ENCODE measurements at places on chromosomes 12 and 14. TPM values are rescaled to one million over a fixed set of nuclear protein-coding genes. Genes with fewer than 3 reads are reported as not detected.
A peak's percentile ranks its signal among the peaks of the same experiment; 100 is the strongest.

GRCh38 chr12:64558754-64559153, 51.5 kb upstream of the RASSF3 start:
- DNase-seq, result no peak

- DNase-seq, result peak; percentile 19
These were observed 142.1 kb downstream of the MED13L start for GRCh38 chr12:116135209-116135930.

DNA sequence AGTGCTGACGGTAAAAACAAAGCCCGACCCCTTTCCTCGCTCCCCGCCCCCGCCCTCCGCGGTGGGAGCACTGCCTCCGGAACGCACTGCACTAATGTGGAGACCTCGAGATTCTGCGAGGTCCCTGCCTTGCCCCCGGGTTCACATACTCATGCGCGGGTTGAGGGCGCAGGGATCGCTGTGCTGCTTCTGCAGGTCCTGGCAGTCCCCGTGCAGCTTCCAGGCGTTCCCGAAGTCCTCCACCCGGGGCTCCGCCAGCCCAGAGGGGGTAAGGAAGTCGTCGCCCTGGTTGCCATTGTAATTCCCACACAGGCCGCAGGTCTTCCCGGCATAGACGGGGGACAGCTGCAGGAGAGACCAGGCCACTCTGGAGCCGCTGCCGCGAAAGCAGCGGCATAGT, 66.8 kb downstream of the VWF start:
- no peak for DNase-seq

- DNase-seq, result peak; percentile 97
These were observed at the start of gene C2CD5 for GRCh38 chr12:22544038-22544979. Gene C2CD5, minus strand, starts transcription at chr12:22544542. Its CDS starts 392 bp downstream, at chr12:22544150.

GRCh38 chr12:51270951-51271518, 820 bp upstream of the SMAGP start:
- DNase-seq, result no peak

GRCh38 chr12:96907671-96908422, 790 bp downstream of the NEDD1 start:
- DNase-seq, result peak; percentile 48

- no peak for DNase-seq
These were observed 48.2 kb downstream of the NAV3 start for GRCh38 chr12:77878901-77879300.

DNA sequence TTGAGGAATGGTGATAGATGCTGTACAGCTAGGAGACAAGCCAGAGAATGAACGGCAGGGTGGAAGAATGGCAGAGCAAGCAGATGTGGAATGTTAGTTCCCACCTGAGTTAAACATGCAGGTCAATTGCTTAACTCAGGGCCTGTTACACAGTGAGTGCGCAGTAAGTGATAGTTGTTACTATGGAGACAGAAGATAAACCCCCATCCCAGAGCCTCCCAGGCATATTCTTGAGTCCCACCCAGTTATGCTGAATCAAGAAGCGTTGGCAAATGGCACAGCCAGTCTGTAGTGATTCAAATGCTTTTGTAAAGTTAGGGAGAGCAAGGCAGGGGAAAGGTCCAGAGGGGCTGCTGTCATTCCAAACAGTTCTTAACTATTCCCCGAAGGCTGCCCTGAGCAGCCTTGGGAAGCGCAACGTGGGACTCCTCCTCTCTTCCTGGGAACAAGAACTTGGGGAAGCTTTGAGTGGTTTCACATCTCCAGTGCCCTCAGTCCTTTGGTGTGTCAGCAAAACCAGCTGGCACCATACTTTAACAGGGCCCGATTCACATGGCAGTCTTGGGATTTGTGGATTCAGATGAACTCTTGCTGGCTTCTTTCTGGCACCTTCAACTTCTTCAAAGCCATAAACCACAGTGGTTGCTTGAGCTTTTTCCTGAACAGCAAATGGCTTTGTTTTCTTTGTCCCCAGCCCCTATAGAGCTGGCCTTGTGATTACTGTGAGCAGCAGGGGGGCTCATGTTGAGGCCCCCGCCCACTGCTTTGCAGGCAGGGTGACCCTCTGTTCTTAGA, 66.4 kb downstream of the PPM1A start:
- no peak for DNase-seq

GRCh38 chr12:117702741-117703140, 266.0 kb downstream of the KSR2 start:
- DNase-seq, result no peak

DNA sequence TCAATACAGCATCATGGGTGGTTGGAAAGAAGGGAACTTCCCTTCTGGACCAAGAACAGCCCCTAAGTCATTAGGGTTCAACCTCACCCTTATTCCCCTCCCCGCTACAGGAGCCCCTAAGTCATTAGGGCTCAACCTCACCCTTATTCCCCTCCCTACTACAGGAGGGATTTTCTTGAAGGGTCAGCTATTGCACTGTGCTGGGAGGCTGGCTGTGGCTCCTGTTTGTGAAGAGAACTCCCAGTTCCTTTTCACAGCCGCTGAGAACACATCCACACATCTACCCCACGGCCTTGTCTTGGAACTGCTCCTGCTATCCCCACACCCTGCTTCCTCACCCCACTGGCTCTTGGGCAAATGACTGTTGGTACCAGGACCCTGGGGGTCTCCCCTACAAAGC, 44.9 kb downstream of the ERH start:
- DNase-seq, result no peak

DNA sequence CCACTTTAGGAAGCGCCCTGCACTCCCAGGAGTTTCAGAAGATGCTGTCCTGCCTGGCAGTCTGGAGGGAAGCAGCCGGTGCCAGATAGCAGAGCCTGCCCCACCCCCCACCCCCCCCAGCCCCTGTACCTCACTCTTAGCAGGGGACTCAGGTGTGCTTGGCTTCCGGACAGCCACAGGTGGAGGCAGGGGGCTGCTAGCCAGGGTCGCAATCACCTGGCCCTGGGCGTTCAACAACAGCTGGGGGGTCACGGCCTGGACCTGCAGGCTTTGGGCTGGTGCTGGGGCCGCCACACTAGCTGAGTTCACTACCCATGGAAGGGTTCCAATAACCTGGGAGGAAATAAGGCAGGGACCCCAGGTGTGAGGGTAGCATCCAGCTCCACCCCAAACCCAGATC, 22.0 kb downstream of the POU6F1 start:
- no peak for DNase-seq

DNA sequence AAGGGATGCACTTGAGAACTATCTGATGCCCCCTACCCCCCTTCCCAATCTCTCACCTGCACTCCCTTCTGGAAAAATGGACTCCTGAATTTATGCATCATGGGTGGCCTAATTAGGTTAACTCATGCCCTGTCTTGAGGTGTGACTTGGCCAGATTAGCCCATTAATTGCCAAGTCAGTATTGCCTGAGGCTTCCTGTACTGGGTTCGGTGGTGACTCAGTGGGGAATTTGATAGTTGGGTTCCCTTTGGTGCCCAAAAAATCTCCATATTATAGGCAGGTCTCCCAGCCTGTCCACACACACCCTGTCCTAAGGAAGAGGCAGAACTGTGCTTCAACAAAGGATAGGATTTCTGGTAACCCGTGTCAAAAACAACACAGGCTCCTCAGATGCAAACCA, 146.1 kb downstream of the CHST11 start:
- no peak for DNase-seq

The TEX52 gene
- 0.29 TPM for total RNA-seq

DNA sequence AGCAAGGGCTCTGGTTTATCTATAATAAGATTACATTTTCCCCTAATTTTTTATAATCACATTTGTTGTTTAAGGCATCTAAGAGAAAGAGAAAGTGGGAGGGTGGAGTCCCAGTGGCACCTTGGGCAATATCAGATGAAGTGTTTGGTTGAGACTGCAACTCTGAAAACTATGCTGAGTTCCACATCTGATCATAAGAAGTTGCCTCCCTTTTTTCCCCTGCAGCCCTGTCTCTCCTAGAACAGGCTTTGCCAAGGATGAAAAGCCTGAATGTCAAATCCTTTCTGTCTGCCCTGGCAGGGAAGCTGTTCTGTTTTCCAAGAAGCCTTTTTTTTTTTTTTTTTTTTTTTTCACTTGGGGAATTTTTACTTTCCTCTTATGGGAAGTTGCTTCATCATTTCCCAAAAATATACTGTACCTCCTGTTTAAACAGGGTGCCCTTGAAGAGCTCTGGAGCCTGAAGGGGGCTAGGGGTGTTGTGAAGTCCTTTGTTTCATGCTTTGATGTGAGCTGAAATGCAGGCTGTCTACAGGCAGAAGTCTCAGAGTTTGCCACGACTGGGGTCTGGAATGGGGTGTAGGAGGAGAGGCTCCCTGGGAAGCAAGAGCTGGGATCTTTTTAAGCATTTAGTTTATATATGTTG, 71.3 kb downstream of the SUSD6 start:
- peak; percentile 40 for DNase-seq

DNA sequence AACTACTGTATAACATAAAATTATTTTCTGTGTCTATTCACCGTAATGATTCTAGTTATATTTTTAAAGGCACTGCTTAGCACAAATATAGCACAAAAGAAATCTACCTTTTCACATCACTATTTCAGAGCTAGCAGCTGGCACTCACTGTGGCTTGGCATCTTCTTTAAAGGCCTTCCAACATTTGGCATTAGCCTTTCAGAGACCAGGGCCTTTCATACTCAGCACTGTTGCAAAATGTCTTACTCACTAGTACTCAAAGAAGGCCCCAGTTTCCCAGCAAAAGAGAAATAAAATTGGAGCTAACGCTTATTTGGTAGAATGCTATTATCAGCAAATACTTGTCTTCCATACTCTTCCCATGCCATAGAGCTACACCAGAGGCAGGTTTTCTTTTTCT, 238.4 kb downstream of the MED13L start:
- no peak for DNase-seq

GRCh38 chr14:68879321-68879781, 86.5 kb upstream of the ZFP36L1 start:
- DNase-seq, result no peak

- DNase-seq, result no peak
These were observed 54.7 kb downstream of the SUSD6 start for GRCh38 chr14:69666112-69666511.

The PLA2G1B gene
- total RNA-seq, result not detected

- no peak for DNase-seq
These were observed 65.5 kb downstream of the TSPAN8 start for GRCh38 chr12:71092290-71092689.

DNA sequence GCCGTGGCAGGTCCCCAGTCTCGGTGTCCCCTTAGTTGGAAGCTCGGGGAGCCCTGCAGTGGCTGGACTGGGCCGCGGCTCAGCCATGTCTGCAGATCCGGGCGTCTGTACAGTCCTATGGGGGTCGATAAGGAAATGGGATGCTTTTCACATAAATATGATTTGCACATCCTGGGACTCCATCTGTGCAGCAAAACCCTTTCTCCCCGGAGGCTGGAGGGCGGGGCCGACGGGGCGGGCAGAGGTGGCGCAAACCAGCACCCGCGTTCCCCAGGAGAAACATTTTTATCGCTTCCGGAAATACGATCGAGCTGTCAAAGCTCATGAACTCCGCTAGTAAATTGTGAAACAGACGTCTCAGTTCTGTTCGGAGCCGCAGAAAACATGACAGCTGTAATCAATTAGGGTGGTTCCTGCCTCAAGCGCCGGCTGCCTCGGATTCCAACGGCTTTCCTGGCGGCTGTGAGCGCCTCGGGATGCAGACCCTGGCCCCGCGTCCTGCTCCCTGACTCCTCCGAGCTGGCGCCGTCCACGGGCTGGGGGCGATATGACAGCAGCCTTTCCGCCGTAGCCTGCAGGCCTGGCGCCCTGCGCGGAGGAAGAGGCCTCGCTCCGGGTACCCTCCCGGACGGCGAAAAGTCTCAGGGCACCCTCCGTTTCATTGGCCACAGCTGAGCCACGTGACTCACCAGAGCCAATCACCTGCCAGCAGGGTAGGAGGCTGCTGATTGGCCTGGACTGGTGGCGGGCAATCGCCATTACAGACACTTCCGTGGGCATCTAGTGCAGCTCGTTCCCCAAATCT, 23.0 kb downstream of the DIO3 start:
- DNase-seq, result no peak

DNA sequence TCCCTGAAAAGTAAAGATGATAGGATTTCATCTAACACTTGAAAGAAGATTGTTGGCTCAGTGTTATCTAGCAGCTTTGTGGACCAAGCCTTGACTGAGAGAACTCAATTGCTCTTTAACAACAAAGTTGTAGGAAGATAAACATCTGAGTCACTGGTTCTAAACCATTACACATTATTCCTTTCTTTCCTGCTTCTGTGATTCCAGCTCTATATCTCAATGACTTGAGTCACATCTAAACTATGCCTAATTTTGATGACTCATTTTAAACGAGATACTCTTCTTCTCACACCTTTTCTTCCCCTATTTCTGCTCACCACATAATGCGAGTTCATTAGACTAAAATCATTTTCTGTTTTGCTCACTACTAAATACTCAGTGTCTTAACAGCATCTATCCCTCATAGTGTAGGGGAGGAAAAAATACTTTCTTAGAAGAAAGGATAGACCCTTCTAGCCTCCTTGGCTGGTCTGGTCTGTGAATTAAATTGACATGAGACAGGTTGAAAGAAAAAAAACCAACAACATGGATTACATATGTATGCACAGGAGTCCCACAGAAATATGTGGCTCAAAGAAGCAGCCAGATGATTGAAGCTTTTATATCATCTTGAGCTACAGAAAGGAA, 201.4 kb downstream of the C12orf50 start:
- DNase-seq, result no peak

DNA sequence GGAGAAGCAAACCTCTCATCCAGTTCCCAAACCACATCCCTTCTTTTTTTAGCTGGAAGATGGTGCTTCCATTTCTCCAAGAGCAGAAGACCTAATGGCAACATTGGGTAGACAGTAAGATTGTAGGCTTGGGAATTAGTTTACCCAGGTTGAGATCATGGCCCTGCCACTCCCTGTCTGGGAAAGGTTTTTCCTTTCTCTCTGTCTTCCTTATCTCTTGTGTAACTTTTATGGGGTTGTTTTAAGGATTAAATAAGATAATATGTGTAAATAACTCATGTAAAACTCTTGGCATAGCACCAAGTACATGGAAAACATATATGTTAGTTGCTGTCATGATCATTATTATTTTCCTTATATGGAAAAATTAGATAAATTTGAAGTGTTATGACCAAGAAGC, 23.2 kb upstream of the PSMA6 start:
- no peak for DNase-seq

GRCh38 chr14:85332401-85332800, 197.5 kb upstream of the FLRT2 start:
- no peak for DNase-seq

The KRT72 gene
- 0.16 TPM for total RNA-seq

- no peak for DNase-seq
These were observed 39.4 kb downstream of the CRACR2A start for GRCh38 chr12:3713483-3713882.

GRCh38 chr12:54378796-54379397, 5.6 kb downstream of the ZNF385A start:
- no peak for DNase-seq

DNA sequence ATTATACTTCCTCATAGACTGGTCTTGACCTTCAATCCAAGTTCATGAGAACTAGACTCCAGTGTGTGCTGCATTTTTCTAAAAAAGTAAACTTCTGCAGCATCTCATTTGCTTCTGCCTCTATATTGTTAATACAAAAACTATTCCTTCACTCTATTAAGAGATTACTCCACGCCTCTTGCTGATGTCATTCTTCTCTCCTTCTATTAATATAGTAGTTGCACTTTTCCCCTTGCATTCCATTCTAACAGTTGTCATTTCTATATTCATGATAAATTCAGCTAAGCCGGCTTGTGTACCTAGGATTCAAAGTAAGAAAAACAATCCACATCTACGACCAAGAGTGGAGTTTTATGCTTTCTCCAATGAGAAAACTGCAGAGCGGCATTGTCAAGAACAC, 480.4 kb upstream of the NOVA1 start:
- DNase-seq, result no peak

Data from activated CD8-positive, alpha-beta T cell treated with anti-CD3 and anti-CD28 coated beads for 36 hours (primary cell).